ENCODE measurements at places on chromosomes 5 and 9. TPM values are rescaled to one million over a fixed set of nuclear protein-coding genes. Genes with fewer than 3 reads are reported as not detected.
A peak's percentile ranks its signal among the peaks of the same experiment; 100 is the strongest.

GRCh38 chr5:10149911-10150310, 99.8 kb downstream of the ATPSCKMT start:
- no peak overlapping the region for H3K27ac ChIP-seq
- H3K27me3 ChIP-seq: no peaks in the 10 kb centered on the region
- no peaks in the 10 kb centered on the region for H3K36me3 ChIP-seq
- H3K4me1 ChIP-seq: no peaks in the 10 kb centered on the region

- H3K27me3 ChIP-seq: no peaks in the 10 kb centered on the region
- DNase-seq: no peak
- no peak overlapping the region for H3K4me3 ChIP-seq
Measured at GRCh38 chr5:13814301-13814700, 130.2 kb downstream of the DNAH5 start.

GRCh38 chr9:36398745-36399144, 1.3 kb downstream of the RNF38 start:
- no peak overlapping the region for H3K4me3 ChIP-seq
- DNase-seq: peak; percentile 52
- peaks cover 12% of the 10 kb centered on the region for H3K4me1 ChIP-seq
- no peaks in the 10 kb centered on the region for H3K27me3 ChIP-seq
- peak overlapping the region; percentile 45 for H3K27ac ChIP-seq

- peak; percentile 67 for DNase-seq
- no peaks in the 10 kb centered on the region for H3K27me3 ChIP-seq
- peak overlapping the region; percentile 57 for H3K27ac ChIP-seq
- H3K4me3 ChIP-seq: no peak overlapping the region
Measured at GRCh38 chr9:134413890-134414623, 87.8 kb downstream of the RXRA start.

DNA sequence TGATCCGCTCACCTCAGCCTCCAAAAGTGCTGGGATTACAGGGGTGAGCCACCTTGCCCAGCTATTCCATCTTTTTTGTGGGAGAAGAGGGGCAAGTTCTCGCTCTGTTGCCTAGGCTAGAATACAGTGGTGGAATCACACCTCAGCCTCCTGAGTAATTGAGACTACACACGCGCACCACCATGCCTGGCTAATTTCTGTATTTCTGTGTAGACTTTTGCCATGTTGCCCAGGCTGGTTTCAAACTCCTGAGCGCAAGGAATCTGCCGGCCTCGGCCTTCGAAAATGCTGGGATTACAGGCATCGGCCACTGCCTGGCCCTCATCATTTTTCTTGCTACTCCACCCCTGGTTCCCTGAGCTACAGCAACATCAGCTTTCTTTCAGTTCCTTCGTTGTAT, 2.8 kb upstream of the NOL6 start:
- peaks cover 18% of the 10 kb centered on the region for H3K4me1 ChIP-seq
- H3K27ac ChIP-seq: no peak overlapping the region
- peaks cover 2% of the 10 kb centered on the region for H3K36me3 ChIP-seq
- no peaks in the 10 kb centered on the region for H3K27me3 ChIP-seq
- H3K4me3 ChIP-seq: no peak overlapping the region

GRCh38 chr9:106862110-106862820, 701 bp upstream of the ZNF462 start:
- peaks cover 9% of the 10 kb centered on the region for H3K4me1 ChIP-seq
- peak overlapping the region; percentile 85 for H3K27ac ChIP-seq
- DNase-seq: peak; percentile 68

Gene SOX30
- polyA plus RNA-seq: 0.07 TPM

Gene LYSMD3
- polyA plus RNA-seq: 10.1 TPM

Gene IFNA21
- not detected for polyA plus RNA-seq

Gene DDX4
- polyA plus RNA-seq: not detected
